ENCODE measurements at places on chromosomes 1 and 21.

- DNase-seq: no peak
Observed at GRCh38 chr1:202858789-202859414, 30.0 kb downstream of the RABIF start.

GRCh38 chr1:111283838-111284237 is 6.8 kb upstream of the CHIA start:
- no peak for DNase-seq

DNA sequence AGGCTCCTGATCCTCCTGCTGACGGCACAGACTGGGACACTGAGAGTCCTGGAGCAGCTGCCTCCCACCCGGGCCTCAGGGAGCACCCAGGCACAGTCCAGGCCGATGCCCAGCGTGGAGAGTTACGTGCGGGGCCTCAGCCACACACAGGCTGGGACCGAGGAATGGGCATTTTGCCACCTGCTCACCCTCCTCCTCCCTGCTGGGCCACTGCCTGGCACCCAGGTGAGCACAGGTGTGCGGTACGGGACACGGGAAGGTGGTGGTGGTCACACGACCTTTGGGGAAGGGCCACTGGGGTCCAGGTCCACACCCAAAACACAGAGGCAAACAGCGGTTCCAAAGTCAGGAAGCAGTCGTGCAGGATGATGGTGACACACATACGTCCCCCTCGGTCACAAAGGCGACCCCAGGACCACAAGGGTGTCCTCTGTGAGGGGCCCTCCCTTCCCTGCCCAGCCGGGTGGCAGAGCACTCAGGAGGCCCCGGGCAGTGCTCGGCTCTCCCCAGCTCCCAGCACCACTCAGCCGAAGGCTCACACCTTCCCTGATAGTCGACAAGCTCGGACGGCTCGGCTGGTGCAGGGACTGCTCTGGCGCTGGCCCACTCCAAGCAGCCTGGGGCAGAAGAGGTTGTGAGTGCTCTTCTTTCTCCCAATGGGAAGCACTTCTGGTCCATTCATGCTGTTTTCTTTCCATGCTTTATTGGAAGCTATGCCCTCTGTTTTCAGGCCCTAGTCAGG is 14.3 kb downstream of the MORN1 start:
- DNase-seq: no peak

DNA sequence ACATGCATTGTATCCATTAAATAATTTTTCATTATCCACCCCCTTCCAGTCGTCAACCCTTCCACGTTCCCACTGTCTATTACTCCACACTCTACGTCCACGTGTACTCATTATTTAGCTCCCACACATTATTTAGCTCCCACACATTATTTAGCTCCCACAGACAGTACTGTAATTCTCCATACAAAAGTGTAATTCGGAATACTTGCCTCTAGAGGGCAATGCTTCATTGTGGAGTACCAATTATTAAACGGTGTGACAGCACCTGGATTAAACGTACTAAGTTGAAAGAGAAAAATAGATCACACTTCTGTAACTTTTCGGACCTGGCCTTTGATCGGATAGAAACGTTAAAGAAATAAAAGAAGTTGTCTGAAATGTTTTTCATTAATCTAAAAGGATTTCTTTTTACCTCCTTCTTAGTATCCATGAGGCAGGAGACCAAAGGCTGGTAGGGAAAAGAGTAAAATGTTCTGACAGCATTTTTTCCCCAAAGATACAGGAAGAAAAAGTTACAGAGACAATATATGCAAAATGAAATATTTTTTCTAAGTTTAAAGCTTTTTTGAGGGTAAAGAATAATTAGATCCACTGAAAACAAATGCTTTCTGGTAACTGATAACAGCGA is 99.2 kb downstream of the LHX8 start:
- no peak for DNase-seq

DNA sequence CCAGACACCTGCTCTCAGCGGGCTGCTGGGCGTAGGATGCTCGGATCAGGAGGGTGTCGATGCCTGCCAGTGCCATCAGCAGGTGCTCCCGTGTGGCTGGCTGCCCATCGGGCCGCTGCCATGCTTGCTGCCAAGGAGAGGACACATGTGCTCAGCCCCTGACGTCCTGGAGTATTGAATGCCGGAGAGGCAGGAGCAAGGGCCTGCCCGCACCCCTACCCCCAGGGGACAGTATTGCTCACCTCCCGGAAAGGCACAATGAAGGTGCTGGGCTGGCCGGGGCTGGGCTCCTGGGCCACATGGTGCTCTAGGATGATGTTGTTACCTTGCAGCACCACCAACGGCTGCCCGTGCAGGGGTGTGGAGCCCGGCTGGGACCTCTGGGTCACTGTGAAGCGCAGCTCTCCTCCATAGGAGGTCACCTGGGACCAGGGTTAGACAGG is 61.5 kb downstream of the HSPG2 start:
- no peak for DNase-seq

Measured in lower leg skin (tissue), 4 donors.